ENCODE measurements at places on chromosomes 7 and 10. TPM values are rescaled to one million over a fixed set of nuclear protein-coding genes. Genes with fewer than 3 reads are reported as not detected.

The IFIT5 gene
- 7.4 TPM for total RNA-seq

The CCNJ gene
- 2.4 TPM for total RNA-seq

The SLC13A1 gene
- total RNA-seq = not detected

The MRLN gene
- total RNA-seq = not detected

The LIPK gene
- total RNA-seq = not detected

The FKBP9 gene
- 112 TPM for total RNA-seq

The PAPOLB gene
- total RNA-seq = 0.05 TPM

The IGFBP3 gene
- 60.8 TPM for total RNA-seq

The PDIA4 gene
- total RNA-seq = 32.3 TPM

DNA sequence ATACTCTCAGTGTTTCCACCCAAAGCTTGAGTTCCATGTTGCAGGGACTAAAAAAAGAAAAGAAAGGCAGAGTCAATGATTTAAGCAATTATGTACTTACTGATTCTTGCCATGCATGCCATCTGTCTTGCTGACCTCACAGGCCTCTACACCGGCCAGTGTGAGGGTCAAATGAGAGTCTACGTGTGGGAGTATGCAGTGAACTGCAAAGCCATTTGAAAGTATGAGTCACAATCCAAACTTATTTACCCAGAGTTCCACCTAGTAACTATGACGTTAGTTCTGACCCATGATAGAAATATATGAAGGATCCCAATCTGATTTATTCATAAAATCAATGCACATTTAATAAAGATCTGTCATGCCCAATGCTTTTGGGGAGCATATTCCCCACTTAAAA is 26.5 kb downstream of the PDE1C start:
- DNase-seq = no peak

- DNase-seq = no peak
Measured at GRCh38 chr10:103493916-103494877, 692 bp downstream of the NEURL1 start.

DNA sequence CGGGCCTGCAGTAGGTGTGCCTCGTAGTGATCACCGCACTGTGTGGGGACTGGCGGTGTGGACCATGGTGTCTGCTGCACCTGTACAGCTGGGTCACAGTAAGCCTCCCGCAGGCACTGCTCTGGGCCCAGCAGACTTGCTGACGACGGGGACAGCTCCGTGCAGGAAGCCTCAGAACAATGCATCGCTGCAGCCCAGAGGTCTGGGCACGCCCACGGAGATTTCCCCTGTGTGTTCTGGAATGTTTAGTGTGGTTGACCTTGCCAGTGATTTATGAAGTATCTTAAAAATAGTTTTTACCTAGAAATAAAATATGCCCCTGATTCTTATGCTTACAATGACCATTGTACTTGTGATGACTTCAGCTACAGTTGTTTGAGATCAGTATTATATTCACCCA is 59.1 kb upstream of the ZNF32 start:
- peak; percentile 50 for DNase-seq

- DNase-seq = no peak
Measured at GRCh38 chr7:106012935-106013439, 49.9 kb downstream of the CDHR3 start.

DNA sequence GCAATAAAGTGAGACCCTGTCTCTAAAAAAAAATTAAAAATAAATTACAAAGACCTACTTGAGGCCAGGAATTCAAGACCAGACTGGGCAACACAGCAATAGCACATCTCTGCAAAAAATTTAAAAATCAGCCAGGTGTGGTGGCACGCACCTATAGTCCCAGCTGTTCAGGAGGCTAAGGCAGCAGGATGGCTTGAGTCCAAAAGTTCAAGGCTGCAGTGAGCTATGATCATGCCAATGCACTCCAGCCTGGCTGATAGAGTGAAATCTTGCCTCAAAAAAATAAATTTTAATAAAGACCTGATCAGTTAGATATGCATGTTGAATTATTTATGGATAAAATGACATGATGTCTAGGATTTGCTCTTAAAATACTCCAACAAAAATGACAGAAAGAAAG is 34.9 kb downstream of the P4HA1 start:
- no peak for DNase-seq

GRCh38 chr7:140518370-140519006 is 39.2 kb upstream of the MKRN1 start:
- DNase-seq = no peak

- no peak for DNase-seq
Measured at GRCh38 chr10:100728928-100729861, 16.2 kb upstream of the PAX2 start.

DNA sequence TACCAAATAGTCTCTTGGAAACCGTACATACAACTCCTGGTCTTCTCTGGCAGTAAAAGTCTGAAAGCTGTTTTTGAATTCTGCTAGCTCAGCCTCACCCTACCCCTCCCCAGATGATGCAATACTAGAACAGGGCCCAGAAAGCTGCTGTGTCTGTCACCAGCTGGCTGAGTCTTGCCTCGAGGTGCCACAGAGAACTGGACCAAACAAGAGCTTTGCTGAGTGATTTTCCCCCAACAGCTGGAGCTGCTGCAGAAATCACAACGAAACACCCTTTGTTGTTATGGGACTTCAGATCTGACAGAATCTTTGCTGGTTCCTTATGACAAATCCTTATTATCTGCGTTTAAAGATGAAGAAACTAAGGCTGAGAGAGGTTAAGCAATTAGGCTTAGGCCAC is 134.1 kb downstream of the SPAG6 start:
- DNase-seq = peak; percentile 34

- no peak for DNase-seq
Measured at GRCh38 chr7:132078891-132079735, 497.2 kb downstream of the PLXNA4 start.

DNA sequence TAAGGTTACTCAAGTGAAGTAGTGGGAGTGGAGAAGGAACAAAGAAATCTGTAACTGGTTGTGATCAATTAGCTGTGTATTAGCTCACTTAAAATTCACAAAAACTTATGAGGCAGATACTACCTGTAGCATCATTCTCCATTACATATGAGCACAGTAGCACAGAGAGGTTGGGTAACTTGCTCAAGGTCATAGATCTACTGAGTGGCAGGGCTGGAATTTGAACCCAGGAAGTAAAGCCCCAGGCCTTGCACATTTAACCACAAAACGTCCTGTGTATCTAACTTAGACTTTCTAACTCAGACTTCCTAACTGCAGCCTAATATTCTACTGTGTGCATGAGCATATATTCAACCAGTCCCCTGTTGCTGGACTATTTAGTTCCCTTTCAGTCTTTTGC is 5.6 kb upstream of the SLF2 start:
- DNase-seq = no peak

GRCh38 chr7:140326116-140326928 is 72.0 kb downstream of the SLC37A3 start:
- DNase-seq = peak; percentile 47

- no peak for DNase-seq
Measured at GRCh38 chr10:52720018-52720417, 52.6 kb downstream of the MBL2 start.

- no peak for DNase-seq
Measured at GRCh38 chr10:11555556-11555955, 55.9 kb downstream of the USP6NL start.
